ENCODE measurements at places on chromosomes 5 and 9.

GRCh38 chr9:75833778-75834177 lies 56.7 kb upstream of the PCSK5 start:
- DNase-seq = no peak

DNA sequence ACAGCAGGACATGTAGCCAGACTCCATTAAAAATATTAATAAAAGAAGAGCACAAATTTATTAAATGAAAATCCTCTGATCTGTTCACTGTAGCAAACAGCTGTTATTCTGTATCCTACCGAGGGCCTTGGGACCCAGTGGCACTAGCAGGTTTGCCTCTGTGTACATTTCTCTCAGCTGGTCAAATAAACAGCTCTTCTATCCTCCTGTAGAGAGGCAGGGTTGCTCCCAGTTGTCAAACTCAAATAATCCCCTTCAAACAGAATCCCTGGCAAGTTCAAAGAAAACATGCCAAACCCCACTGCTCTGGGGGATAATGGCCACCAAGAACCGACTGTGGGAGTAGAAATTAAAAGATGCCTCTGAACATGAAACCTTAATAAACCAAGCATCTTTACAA lies 1262.0 kb upstream of the DMAC1 start:
- no peak for DNase-seq

GRCh38 chr5:152125661-152126205 lies 201.1 kb upstream of the GLRA1 start:
- DNase-seq = peak; percentile 19

- no peak for DNase-seq
Observed at GRCh38 chr5:115393239-115393638, 96.8 kb upstream of the CCDC112 start.

DNA sequence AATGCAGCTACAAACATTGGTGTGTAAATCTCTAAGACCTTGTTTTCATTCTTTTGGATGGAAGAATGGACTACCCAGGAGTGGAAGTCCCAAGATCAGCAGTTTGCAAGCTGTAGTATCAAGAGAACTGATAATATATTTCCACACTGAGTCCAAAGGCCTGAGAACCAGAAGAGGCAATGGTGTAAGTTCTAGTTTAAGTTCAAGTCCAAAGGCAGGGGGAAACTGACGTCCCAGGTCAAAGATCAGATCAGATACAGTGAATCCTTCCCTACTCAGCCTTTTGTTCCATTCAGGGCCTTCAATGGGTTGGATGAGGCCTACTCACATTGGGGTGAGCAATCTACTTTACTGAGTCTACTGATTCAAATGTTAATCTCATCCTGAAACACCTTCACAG lies 80.3 kb upstream of the ERBIN start:
- DNase-seq = no peak

All from retina (tissue), 1 donor.